ENCODE measurements at places on chromosomes 12 and 14.
A peak's percentile ranks its signal among the peaks of the same experiment; 100 is the strongest.

- no peak for DNase-seq
Observed at GRCh38 chr12:47408171-47408871, 297.5 kb downstream of the RPAP3 start.

- no peak for DNase-seq
Observed at GRCh38 chr12:67804168-67804567, 155.6 kb downstream of the DYRK2 start.

- DNase-seq = no peak
Observed at GRCh38 chr12:92378682-92379479, 233.2 kb upstream of the BTG1 start.

DNA sequence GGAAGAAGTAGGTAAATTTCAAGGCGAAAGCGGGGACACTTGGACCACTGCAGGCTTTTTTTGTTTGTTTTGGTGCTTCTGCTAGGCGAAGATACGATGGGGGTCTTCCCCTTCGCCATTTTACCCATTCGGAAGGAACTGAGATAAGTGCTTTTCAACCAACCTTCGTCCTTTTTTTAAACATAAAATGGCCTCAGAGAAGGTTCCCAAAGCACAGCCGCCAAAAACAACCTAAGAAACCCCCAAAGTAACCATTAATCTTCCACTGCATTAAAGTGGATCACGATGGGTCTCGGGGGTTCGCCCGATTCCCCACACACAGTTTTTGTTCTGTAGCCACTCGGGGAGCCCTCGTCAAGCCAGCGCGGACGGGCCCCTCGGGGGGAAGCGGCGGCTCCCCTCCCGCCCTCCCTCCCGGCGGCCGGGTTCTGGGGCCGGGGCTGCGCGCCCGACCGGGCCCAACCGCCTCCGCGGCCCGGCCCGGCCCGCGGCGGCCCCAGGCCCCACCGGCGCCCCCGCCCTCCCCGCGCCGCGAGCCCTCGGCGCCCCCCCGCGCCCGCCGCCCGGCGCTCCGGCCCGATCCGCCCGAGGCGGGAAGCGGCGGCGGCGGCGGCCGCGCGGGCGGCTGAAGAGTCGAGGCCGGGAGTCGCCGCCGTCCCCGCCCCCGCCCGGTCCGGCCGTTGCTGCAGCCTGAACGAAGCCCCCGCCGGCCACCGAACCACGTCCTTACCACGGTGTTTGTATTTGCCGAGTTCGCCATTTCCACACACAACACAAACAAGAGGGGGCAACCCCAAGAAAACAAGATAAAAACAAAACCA lies 790 bp downstream of the GTF2A1 start:
- DNase-seq = peak; percentile 34

GRCh38 chr14:93734086-93734822 lies 54.0 kb downstream of the PRIMA1 start:
- peak; percentile 31 for DNase-seq

DNA sequence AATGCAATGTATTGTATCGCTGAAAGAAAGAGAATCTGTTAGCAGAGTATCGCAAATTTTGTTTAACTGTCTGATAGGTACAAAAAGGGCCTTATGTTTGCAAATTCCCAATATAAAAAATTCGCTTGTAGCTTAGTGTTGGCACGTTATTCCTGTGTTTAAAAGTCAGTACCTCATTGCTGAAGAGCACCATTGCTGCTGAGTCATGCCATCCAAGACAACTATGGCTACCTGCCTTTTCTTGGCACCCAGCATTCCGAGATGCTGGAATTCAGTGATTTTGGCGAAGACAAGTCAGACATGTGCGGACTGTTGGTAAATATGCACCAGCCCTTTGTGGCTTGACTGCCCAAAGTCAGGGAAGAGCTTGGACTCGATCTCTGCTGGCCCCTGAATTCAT lies 149.5 kb upstream of the EEA1 start:
- DNase-seq = no peak

DNA sequence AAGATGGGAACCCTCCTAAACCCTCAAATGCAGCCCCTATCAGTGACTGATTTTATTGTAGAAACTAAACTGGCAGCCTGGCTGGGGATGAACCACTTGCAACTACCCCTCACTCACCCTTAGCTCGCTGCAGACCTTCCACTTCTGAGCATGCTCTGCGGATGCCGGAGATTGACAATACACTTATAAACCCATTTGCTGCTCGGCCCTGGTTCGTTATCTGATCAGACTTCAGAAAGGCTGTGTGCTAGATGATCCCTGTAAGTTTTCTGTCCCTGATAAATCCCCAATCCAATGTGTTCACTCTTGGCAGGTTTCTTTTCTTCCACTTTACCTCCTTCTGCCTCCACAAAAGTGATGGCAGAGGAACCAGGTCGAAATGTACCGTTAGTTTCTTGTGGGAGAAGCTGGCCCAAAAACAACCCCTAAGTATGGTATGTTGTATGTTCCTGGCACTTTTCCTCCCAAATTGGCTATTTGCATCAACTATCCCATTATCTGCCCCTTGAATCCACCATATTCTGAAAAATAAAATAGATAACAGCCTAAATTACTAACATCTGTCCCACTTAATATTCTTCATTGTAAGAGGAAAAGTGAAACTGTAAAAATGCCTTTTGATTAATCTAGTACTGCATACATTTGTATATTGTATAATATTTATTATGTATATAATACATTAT lies 18.8 kb downstream of the RPH3A start:
- no peak for DNase-seq

DNA sequence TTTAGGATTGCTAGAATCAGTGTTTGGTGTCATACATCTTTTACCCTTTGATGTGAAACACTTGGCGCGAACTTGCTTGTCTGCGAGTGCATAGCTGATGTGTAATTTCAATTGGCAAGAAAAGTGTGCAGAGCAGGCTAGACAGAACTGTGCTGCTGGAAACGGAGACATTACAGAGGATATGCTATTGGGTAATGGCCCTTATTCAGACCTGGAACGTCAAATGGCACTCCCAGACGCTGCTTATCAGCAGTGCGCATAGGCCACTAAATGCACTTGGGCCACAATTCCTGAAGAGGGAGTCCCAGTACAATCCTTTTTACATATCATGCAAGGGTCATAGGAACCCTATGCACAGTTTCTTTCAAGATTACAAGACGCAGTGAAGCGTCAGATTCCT lies 15.7 kb upstream of the SLC10A1 start:
- DNase-seq = no peak

- no peak for DNase-seq
Observed at GRCh38 chr14:88188745-88189416, 134.2 kb downstream of the KCNK10 start.

- no peak for DNase-seq
Observed at GRCh38 chr14:83632375-83632774, 1897.6 kb upstream of the FLRT2 start.

GRCh38 chr12:47778881-47779280 lies 5.8 kb downstream of the SLC48A1 start:
- DNase-seq = no peak

- DNase-seq = no peak
Observed at GRCh38 chr12:57240066-57240921, 10.7 kb downstream of the STAC3 start.

DNA sequence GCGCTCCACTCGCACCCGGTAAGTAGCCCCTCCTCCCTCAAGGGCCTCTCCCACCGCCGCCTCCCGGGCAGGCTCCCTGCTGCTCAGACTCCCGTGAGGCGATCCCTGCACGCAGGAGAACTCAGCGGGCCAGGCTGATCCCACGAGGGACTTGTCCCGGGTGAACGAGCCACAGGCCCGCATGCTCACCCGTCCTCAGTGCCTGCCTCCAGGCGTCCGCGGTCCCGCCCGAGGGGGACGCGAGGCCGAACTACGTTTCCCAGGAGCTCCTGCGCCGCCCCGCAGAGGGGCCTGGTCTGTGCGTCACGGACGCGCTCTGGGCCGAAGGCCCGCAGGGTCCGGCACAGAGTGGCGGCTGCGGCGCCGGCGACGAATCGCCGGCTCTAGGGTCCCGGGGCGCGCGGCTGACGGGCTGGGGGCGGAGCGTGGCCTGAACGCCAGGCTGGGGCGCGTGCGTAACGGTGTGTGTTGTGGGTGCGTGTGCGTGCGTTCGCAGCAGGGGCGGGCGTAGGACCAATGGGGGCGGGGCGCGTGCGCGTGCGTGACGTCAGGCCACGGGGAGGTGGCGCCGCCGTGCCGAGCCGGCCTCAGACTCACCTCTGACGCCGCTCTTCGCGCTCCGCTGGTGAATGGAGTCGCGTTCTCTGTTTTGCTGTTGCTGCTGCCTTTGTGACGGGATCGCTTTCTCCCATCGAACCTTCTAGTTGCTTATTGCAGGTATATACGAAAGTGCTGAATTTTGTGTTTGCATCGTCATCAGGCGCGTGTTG lies at the start of the genes ZNF10 and ZNF891:
TSS of gene ZNF10 (plus strand) at position 590 of the 770 bp plus-strand sequence. CDS start 13,866 bp downstream, outside the sequence.
TSS of gene ZNF891 (minus strand) at position 237 of the 770 bp plus-strand sequence. CDS start 8,356 bp downstream, outside the sequence.
- DNase-seq = peak; percentile 98

DNA sequence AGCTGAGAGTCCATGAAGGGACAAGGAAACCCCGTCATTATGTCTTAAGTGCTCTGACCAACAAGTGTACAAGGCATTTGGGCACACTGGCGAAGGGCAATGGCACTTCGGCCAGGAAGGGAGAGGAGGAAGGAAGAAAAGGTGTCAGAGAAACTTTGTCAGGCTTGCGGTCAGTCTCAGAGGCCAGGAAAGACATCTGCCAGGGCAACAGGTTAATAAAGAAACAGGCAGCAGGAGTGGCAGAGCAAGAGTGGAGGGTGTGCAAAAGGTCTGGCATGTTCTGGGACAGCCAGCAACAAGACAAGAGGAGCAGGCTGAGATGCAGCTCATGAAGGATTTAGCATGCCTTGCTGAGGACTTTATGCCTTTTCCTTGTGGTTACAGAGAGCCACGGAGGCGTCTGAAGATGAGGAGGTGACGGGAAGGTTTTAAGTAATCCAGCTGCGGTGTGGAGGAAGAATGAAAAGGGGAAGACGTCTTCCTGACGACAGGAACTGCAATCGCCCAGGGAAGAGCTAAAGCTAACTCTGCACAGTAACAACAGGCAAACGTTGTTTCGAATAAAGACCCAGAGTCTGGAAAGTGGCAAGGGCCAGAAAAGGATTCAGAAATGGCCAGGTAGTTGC lies 13.1 kb downstream of the APPL2 start:
- no peak for DNase-seq

DNA sequence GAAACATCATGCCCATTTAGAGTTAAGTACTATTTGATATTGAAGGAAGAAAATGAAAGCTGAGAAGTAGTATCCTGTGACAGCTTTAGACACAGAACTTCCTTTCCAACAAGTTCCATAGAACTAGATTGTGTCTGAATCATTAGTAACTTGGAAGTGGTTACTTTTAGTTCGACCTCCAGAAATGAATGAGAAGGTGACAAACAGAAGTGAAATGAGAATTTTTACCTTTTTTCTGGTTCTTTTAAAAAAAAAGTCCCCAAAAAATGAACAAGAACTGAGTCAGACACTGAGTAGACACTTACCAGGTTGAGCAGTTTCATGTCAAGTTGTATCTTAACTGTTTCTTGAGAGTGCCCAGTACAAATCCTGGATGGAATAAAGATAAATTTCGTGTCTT lies 3.0 kb downstream of the ATP6V0A2 start:
- no peak for DNase-seq

- DNase-seq = no peak
Observed at GRCh38 chr14:95480109-95480886, 36.2 kb downstream of the SYNE3 start.

GRCh38 chr14:23556700-23557440 lies 799 bp downstream of the THTPA start:
- no peak for DNase-seq

GRCh38 chr12:57840726-57841125 lies 5.8 kb downstream of the CTDSP2 start:
- DNase-seq = peak; percentile 53

GRCh38 chr12:590206-590750 lies 73.0 kb downstream of the NINJ2 start:
- DNase-seq = no peak

- DNase-seq = peak; percentile 64
Observed at GRCh38 chr12:50057000-50057841, at the start of gene ASIC1. Gene ASIC1 (plus strand): TSS chr12:50057596. CDS start chr12:50058767, 1,171 bp downstream.

GRCh38 chr14:67965696-67966095 lies 146.1 kb downstream of the RAD51B start:
- DNase-seq = no peak

DNA sequence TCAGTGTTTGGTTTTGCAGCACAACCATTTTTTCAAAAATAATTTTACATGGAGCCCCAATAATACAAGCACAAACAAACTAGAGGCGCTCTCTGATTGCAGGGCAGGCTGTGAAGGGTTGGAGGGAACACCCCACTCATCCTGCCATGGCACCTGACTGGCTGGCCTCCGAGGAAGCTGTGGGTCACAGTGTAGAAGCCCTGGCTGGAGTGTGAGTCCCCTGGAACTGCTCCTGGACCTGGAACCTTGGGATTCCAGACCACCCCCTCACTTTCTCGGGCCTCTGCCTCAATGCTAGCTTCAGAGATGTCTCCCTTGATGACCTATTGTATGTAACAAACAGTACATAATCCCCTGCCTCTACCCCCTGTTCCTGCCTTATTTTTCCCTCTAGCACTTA lies 14.8 kb upstream of the SERPINA12 start:
- DNase-seq = no peak

DNA sequence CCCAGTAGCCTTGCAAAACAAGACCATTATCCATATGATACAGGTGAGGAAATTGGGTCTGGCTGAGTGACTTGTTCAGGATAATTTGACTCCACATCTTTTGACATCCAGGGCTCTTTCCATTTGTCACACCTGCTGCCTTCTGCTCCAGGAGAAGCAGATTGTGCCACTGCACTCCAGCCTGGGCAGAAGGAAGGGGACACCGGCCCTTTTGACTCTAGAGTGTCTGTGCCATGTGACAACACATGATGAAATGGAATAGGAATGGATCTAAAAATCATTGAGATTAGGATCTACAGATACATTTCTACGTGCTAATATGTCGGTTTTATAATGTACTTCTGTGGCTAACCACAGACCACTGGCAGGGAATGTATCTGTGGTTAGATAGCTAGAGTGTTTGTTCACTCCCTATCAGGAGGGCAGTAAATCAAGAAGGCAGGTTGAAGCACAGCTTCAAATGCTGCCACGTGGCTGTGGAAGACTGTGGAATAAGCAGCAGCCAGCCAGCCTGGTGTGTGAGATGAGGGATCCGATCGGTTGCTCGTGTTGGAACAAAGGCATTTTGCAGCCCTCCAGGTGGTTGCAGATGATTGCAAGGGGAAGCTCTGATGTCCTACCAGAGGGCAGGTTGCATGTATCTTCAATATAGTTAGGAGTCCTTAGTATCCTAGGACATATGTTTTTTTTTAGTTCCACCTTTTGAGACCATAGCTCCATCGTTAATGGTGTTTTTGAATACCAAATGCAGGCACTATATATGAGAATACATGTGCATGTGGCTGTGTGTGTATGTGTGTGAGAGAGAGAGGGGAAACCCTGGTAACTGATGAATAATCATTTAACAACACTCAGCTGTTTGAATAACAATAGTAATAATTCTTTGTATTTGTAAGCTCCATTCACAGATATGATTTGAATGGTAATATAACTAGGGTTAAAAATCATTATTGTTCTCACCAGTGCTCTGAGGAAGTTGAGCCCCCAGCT lies 28.6 kb downstream of the EML1 start:
- no peak for DNase-seq

GRCh38 chr12:29198901-29199300 lies 49.8 kb downstream of the FAR2 start:
- DNase-seq = no peak

- no peak for DNase-seq
Observed at GRCh38 chr14:94113073-94113472, 2.5 kb downstream of the IFI27 start.
